ENCODE measurements at places on chromosomes 2 and 18.
A peak's percentile ranks its signal among the peaks of the same experiment; 100 is the strongest.

DNA sequence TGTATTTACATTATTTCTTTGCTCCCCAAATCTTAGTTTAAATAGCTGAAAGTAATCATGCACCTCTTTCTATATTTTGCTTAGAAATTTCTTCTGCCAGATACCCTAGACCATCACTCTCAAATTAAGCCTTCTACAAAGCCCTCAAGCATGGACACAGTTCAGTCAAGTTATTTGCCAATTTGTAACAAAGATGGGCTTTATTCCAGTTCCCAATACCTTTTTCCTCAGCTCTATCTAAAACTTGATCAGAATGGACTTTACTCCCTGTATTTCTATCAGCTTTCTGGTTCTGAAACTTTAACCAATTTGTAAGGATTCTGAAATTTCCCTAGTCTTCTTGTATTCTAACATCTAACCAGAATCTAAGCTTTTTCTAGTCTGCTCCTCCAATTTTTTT, 56.6 kb downstream of the SYT4 start:
- DNase-seq: no peak

DNA sequence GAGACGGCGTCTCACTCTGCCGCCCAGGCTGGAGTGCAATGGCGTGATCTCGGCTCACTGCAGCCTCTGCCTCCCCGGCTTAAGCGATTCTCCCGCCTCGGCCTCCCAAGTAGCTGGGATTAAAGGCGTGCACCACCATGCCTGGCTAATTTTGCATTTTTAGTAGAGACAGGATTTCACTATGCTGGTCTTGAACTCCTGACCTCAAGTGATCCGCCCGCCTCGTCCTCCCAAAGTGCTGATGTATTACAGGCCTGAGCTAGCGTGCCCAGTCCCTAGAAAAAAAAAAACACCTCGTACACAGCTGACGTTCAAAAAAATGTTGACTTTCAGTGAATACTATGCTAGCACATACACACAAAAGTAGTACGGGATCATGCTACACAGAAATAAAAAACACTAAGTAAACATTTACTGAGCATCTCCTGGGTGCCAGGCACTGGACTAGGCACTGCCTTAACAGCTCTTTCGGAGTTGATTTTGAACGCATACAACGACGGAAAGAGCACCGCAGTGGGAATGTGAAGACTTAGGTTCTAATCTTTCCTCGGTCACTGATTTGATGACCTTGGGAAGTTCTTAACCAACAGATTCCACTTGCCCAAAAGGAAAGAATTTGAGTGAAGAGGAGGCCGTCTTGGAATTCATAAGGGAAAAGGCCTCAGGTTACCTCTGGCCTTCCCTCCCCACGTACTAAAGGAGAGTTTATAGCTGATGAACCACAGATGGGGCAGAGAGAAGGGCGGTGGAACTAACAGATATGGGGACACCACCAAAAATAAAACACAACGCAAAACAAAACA, 1.1 kb downstream of the DNAJC27 start:
- DNase-seq: no peak

DNA sequence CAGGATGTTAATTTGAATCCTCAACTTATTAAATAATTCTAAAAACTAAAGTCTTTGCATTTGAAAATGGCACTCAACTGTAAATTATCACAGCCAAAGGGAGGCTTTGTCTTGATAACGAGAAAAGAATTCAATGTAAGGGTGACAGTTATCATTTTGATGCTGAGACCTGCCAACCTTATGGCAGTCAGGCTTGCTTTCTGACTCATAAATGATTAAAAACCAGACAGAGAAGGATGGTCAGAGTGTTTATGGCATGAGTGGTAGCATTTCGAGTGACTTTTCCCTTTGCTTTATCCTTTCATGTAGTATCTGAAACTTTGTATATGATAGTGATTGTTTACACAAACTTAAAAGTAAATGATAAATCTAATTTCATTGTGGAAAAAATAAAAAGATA, 53.9 kb upstream of the EPC2 start:
- no peak for DNase-seq

DNA sequence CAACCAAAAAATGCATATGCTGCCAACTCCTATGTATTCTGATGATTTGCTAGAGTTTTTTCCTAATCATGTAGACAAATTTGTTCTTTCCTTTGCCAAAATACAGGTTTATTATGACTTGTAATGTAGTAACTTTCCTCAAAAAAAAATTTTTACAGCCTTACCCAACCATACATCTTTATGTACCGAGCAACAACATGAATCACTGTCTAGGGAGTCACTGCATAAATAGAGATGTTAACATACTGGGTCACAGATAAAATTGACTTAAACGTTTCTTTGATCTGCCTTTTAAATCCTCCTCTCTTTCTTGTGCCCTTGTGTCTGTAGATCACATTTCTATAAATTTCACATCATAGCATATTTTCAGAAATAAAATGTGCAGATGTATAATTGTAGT, 143.6 kb downstream of the MBD2 start:
- DNase-seq: no peak

DNA sequence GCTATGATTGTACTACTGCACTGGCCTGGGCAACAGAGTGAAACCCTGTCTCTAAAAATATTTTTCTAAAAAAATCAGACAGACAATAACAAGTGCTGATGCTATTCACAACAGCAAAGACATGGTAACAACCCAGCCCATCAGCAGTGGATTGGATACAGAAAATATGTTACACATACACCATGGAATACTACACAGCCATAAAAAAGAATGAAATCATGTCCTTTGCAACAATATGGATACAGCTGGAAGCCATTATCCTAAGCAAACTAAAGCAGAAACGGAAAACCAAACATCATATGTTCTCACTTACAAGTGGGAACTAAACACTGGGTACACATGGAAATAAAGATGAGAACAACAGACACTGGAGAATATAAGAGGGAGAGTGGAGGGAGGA, 19.9 kb downstream of the FAM161A start:
- DNase-seq: no peak

- no peak for DNase-seq
Measured at GRCh38 chr2:152815634-152816257, 97.3 kb downstream of the ARL6IP6 start.

GRCh38 chr2:30472326-30472725, 25.3 kb downstream of the LCLAT1 start:
- DNase-seq: no peak

DNA sequence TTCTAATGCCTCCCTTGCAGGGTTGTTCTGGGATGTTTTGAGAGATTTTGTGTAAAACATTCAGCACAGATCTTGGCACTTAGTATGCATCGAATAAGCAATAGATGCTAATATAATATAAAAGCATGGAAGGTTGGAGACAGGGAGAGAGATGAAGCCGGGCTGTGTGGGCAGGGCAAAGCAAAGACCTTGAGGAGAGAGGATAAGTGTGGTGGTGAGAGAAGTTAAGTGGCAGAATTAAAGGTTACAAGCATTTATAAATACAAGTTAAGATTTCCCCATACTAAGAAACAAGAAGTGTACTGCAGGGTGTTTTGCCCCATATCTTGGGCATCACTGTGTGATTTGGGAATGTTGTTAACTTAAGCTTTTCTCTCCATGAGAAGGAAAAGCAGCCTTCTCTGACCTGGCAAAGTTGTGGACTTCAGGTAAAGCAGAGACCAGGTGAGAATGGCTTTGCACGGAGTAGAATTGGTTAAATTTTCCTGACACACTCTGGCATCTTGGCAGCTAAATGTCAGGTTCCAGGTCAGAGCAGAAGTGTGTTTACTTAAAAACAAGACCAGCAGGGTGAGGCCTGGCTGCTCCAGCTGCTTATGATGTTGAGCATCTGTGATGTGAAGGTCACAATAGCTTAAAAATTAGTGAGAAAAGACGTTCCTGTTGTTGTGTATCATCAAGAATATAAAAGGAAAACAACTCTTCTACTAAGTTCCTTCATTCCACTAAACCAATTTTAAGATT, 288.5 kb upstream of the HNMT start:
- DNase-seq: no peak

DNA sequence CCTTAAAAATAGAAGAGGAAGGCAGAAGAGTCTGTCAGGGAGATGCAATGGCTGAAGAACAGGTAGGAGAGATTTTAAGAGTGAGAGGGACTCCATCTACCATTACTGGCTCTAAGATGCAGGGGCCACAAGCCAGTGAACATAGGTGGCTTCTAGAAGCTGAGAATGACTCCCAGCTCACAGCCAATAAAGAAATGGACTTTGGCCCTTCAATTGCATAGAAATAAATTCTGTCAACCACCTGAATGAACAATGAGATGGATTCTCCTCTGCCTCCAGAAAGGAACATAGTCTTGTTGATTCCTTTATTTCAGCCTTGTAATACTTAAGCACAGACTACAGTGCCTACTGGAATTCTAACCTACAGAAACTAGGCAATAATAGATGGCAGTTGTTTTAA, 603.3 kb upstream of the NXPH2 start:
- DNase-seq: no peak

DNA sequence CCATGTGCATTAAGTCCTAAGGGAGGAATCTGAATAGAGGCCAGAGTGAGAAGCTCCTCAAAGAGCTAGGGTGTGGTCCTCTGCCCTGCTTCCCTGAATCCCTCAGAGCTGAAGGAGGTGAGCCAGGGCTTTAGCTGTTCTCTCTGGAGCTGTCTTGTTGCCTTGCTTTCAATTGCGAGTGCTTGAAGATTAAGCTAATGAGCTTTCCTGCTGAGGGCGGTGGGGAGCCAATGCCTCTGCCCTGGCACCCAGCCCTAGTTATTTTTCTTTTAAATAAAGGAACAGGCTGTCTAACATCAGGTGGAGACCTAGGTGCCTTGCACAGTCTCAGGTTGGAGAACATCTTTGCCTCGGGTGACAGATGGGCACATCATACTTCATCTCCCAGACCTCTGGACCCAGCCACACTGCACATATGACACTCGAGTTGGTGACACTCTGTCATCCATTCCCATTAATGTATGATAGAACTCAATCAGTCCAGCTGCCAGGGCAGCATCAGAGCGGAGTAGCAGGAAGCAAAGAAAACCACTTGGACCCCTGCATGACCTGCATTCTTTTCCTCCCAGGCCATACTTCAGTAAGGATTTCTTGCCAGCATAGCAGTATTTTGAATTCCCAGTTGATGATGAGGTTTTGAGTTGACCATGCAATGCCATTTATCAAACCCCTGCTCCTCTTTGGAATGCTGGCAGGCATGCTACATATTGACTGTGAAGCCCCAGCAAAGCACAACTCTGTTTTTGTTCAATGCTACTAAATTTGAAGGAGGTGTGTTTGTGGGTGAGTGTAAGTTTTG, 292.7 kb downstream of the RNF144A start:
- DNase-seq: no peak

- DNase-seq: no peak
Measured at GRCh38 chr2:100470898-100471514, 724 bp downstream of the NMS start.

- DNase-seq: no peak
Measured at GRCh38 chr2:96867756-96868554, 1.9 kb downstream of the SEMA4C start.

- no peak for DNase-seq
Measured at GRCh38 chr2:124970030-124970429, 944.9 kb downstream of the CNTNAP5 start.

- no peak for DNase-seq
Measured at GRCh38 chr2:171247741-171248662, 87.3 kb upstream of the TLK1 start.

GRCh38 chr2:168208652-168209051, 38.7 kb downstream of the STK39 start:
- no peak for DNase-seq

- no peak for DNase-seq
Measured at GRCh38 chr2:144686518-144687215, 166.7 kb upstream of the ZEB2 start.

GRCh38 chr2:237182422-237183123, 96.9 kb downstream of the COPS8 start:
- no peak for DNase-seq

- no peak for DNase-seq
Measured at GRCh38 chr18:49910986-49911385, 97.7 kb upstream of the ACAA2 start.

DNA sequence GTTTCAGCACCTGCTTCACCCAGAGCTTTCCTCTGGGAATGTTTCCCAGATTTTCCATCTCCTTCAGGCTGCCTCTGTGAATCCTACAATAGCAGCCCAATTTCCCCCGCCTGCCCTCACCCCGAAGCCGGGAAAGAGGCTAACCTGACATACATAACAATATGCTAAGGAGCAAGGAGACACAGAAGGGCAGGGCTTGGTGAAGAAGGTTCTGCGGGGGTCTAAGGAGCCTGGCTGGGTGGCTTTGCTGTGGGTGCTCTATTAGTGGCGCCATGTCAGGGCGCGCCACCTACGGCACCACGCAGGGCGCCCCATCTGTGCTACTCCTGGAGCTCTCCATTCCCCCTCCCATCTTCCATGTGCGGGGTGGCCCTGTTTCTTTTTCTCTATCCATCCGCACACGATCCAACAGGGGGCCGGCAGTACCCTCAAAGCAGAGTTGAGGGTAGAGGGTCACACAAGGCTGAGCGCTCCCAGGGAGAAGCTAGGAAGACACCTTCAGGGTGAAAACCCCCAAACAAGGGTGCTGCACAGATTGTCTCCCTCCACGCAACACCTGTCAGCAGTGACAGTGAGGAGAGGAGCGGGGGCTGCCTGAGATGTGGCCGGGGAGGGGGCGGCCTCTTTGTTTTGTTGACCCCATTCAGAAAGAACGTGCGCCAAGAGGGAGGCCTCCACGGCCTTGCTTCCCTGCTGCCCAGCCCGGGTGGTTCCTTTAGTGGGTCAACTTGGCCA, 101.4 kb downstream of the PDCL3 start:
- no peak for DNase-seq

- no peak for DNase-seq
Measured at GRCh38 chr2:38889575-38889974, at the start of gene ARHGEF33. Gene ARHGEF33 (plus strand): TSS chr2:38889875. CDS start chr2:38919448, 29,573 bp downstream.

- no peak for DNase-seq
Measured at GRCh38 chr18:79982736-79983135, 5.6 kb downstream of the TXNL4A start.

DNA sequence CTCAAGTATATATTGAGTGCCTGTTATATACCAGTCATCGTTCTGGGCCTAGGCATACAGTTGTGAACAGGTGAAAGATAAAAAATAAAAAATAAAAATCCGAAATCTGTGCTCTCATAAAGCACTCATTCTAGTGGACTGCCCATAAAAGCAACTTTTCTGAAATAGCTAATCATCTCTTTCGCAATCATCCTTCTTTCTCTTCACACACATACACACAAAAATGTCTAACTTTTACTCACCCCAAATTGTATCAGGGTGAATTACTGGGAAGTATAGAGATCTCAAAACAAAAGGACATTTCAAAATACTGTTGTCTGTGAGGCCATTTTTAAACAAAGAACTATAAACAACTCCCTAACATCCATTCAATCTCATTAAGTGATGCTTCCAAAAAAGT, 29.6 kb upstream of the ORC2 start:
- no peak for DNase-seq

GRCh38 chr2:38498045-38498481, 104.7 kb downstream of the HNRNPLL start:
- peak; percentile 47 for DNase-seq

DNA sequence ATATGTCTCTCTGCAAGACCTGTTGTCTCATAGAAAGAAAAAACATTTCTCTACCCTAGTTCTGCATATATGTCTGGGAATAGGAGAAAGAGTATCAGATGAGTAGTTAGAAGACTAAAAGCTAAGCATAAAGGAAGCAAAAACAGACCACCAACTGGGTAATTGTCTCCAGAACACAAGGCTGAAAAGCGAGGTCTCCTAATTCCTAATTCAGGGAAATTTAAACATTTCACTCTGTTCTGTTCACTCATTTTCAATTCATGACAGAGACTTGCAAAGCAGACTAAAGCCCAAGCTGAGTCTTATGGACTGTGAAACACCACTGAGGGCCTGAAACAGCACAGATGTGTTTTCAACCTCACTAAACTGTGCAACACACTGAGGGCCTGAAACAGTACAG, 224.4 kb upstream of the TMEM200C start:
- DNase-seq: no peak
